ENCODE measurements at places on chromosomes 4 and X.

GRCh38 chr4:98996765-98997068, 1.2 kb downstream of the METAP1 start:
- DNase-seq, result no peak

- no peak for DNase-seq
These were observed 11.0 kb downstream of the ATP5ME start for GRCh38 chr4:663046-663437.

DNA sequence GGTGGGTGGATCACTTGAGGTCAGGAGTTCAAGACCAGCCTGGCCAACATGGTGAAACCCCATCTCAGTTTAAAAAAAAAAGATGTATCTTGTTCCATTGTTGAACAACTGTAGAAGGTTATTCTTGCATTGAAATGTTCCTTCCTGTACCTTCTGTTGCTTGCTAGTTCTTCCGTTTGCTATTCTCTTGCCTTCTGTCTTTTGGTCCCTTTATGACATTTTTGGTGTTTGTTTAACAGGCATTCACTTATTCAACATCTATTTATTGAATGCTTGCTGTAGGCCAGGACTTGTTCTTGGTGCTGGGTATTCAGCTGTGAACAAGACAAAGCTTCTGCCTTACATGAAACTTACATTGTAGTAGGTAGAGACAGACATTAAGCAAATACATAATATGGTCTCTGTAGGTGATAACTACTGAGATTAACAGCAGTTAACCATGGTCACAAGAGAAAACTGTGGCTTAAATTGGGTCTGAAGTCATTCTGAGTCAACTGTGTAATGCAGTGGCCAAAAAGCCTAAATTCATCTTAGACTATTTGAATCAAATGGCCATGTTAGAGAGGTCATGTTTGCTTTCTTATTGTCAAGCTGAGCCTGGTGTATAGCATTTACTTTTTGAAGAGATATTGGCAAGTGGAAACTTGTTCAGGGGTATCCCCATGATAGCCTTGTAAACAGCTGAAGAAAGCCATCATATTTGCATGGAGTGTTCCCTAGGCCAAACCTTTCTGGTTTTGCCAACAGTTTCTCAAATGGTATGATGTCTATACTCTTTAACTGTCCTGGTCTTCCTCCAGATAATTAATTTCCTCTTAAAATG, 35.6 kb downstream of the GAB1 start:
- DNase-seq, result no peak

DNA sequence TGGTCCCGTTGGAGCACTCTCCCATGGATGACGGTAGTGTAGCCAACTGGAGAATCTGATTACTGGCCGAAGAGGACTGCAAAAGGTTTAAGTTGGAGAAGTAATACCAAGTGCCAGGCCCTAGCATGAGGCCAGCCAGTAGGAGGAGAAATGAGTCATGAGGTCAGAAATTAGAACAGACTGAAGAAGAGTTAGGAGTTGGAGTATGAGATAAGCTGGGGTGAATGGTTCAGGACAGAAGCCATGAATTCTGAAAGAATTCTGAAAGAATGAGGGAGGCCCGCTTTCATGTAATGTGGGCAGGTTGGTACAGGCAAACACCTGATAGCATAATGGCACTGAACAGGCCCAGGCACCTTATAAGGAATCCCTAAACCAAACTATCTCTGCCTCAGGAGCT, 18.4 kb upstream of the STK26 start:
- no peak for DNase-seq

- no peak for DNase-seq
These were observed 786 bp upstream of the MAGEH1 start for GRCh38 chrX:55451141-55451540.

GRCh38 chr4:38266616-38267015, 306.4 kb downstream of the PTTG2 start:
- DNase-seq, result no peak

DNA sequence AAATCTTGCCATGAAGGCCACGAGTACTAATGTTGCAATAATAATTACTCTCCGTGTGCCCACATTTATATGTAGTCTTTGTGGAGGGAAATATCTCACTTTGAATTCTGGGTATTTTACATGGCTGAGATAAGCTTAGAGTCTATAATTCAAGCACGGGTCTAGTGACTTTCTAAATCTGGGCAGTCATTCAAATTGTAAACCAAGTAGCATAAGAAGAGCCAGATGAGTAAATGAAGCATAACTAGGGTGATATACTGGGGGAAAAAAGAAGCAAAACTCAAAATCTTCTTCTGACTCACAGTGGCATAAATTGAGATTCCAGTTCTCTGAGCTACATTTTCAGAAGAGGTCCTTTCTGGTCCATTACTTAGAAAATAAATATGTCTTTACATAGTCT, 53.0 kb downstream of the MAPK10 start:
- no peak for DNase-seq
